Eye (tissue), 1 donor: ENCODE measurements at places on chromosomes 2 and 18.

DNA sequence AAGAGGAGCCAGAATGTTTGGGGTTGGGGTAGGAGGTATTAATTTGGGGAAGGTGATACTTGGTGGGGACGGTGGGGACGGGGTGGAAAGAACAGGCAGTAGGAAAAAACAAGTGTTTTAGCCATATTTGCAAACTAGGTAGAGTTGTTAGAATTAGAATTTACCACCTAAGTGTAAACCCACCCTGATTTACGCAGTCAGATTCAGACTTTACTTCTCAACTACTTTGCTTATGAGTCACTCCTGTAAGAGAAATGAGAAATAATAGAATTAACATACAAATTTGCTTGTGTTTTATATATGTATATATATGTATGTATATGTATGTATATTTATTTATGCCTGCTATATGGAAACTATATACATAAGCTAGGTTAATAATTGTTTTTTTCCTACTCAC, 1168.2 kb upstream of the ZEB2 start:
- DNase-seq: no peak

GRCh38 chr2:156397229-156397628, 39.0 kb upstream of the GPD2 start:
- DNase-seq: no peak

GRCh38 chr2:195560209-195560895, 96.7 kb upstream of the SLC39A10 start:
- DNase-seq: no peak

- DNase-seq: no peak
Observed at GRCh38 chr18:62347089-62347506, 22.0 kb downstream of the TNFRSF11A start.

DNA sequence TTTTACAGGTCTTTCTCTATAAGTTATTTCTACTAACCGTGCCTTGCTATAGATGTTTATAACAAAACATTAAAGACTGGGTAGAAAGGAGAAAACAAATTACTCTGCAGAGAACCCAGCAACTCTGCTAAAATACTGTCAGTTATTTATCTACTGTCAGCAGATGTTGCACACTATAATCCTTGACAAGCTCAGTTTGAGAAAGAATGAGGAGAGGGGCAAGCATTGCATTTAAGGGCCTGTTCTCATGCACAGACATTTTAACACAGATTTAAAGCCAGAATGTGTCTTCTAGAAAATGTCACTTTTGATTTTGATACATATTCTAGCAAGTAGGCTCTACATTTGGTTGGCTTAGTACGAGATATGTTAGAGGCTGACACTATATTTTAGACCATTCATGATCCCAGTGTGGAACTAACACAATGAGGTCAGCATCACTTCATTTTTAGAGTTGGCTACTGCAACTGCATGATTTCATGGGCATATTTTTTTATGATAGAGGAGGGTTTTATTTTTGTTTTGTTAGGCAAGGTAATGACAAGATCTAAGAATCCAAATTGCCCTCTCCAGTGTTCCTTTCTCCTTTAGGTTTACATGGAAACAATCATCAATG, 516.4 kb downstream of the ZEB2 start:
- no peak for DNase-seq

DNA sequence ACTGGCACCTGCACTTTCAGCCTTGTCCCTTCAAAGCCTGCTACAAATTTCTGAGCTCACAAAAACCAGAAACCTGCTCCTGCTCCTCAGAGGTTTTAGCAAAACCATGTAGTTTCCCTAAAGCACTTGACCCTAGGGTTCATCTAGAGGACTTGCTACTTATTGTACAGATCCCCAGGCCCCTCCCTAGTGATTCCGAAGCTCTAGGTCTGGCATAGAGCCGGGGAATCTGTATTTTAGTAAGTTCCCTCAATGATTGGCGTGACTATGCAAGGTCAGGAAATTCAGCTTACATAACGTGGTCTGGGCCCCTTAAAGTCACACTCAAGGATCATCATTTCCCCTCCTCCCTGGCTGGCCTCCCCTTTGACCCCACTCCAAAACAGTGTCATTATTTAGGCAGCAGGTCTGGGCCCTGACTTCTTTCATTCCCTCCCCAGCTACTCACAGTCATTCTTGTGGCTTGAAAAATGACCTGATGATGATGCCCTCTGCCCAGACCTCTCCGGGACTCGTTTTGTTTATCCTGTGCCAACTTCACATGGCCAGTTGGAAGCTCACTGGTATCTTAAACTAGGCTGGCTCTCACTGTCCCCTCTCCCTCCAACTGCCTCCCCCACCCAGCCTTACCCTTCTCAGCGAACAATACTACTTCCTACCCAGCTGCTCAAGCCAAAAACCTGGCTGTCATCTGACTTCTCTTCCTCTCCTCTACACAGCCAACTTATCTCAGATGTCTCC, 36.0 kb downstream of the WDFY1 start:
- DNase-seq: no peak

GRCh38 chr2:18475884-18476283, 84.6 kb downstream of the RDH14 start:
- DNase-seq: no peak

DNA sequence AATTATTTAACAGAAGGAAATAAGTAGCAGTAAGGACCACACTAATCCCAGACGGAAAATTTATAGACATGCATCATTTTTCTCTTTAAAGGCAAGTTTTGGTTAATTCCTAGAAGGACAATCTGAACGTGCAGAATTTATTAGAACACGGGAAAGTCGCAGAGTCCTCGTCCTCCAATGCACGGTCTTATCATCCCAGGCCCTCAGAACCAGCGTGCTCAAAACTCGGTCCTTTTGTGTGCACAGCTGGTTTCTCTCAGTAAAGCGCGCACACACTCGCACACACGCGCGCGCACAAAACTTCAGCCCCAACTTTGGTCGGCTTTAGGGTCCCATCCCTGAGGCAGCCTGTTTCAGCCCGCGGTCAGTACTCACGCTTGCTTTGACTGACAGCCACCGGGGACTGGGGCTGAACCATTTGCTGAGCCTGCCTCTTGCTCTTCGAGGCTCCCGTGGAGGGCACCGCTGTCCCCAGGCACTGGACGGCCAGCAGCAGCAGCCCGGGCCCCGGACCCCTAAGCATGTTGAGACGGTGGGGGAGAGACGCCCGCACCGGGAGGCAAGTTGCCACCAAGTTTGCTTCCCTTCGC, 493 bp downstream of the FN1 start:
- DNase-seq: peak; percentile 85

DNA sequence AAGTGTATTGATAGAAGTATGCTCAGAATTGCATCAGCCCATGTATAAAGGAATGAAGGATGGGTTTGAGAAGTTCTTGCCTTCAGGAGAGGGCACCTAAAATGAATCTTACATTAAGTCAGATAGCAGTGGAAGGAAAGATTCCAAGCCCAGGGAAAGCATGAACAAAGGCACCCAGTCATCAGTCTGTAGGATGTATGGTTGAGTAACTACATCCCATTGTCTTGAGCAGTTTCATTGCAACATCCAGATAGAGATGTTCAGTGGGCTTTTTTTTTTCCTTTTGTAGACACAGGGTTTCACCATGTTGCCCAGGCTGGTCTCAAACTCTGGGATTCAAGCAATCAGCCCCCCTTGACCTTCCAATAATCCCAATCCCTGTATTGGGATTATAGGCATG, 80.7 kb downstream of the ARHGAP28 start:
- DNase-seq: no peak

DNA sequence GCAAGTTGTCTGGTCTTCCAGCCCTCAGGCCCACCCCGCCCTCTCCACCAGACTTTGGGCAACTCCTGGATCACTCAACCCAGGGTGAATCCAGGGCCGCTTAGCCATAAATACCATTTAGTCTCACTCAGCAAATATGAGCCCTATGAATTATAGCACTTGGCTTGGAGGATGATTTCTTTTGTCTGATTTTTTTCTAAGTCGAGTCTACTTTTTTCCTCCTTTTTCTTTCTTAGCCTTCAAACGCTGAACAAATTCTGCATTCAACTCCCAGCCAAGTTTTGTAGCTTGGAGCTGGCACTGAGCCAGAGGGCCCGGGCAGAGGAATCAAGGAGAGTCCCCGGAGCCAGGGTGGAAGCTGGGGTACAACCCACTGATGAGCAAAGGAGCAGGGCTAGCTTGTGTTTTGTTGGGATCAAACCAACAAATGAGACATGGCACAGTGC, 48.7 kb downstream of the SERTAD2 start:
- DNase-seq: no peak

GRCh38 chr18:845152-845819, 33.2 kb upstream of the YES1 start:
- DNase-seq: peak; percentile 30

GRCh38 chr2:102736110-102736409, 25.8 kb upstream of the TMEM182 start:
- DNase-seq: no peak

- DNase-seq: no peak
Observed at GRCh38 chr2:53753041-53753440, 14.6 kb upstream of the CHAC2 start.

GRCh38 chr2:200338692-200339091, 32.2 kb downstream of the SPATS2L start:
- no peak for DNase-seq

DNA sequence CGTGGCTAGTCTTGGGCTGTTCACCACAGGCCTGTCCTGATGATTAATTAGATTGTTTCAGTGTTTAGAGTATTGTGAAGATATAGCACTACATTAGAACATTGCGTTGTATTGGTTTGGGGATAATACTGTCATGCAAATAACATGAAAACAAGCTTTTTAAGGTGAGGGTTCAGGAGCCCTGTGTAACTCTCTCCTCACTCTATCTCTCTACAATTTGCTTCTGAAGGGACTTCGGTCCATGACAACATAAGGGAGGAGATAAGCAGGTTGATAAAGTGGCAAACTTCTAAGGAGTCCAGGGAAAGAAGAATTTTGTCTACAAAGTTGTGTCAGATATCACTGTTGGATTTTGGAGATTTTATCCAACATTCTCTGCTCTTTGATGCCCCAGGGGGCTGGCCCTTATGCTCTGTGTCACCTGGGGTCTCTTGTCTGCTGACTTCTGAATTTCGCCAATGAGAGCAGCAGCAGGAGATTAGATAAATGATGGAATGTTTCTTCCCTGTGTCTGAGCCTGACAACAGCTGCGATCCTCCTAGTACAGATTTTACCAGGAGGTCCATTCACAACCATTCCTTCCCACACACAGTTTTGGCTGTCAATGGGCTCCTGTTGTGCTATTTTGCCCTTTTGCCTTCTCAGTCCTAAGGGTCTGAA, 3.3 kb downstream of the TNP1 start:
- DNase-seq: no peak

GRCh38 chr2:135783439-135783838, 41.8 kb downstream of the UBXN4 start:
- DNase-seq: no peak

- DNase-seq: no peak
Observed at GRCh38 chr2:209499069-209499468, 75.2 kb downstream of the MAP2 start.
